CD4-positive, alpha-beta T cell treated with Interleukin-15 for 4 hours (primary cell): ENCODE measurements at places on chromosomes 12 and 14.

DNA sequence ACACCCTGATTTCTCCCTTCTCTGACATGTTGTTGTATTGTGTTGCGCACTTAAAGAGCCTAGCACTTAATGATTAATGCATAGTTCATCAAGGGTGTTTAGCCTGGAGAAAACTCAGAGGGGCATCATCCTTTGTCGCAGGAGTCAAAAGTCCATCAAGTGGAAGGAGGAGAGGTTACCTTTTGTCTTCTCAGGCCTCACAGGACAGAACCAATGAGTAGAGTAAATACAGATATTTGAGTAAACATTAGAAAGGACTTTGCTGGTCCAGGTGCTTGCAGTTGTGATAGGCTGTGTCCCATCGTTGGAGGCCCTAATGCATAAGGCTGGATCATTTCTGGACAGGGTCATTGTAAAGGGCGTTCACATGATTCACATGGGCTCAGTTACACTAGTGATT lies 430.9 kb downstream of the PCNX1 start:
- DNase-seq = no peak

- no peak for DNase-seq
Observed at GRCh38 chr14:79511146-79511545, 700.2 kb downstream of the DIO2 start.

- no peak for DNase-seq
Observed at GRCh38 chr12:3389986-3390385, 101.0 kb upstream of the PRMT8 start.

- DNase-seq = no peak
Observed at GRCh38 chr14:21656980-21657379, 3.3 kb downstream of the OR4E2 start.

GRCh38 chr14:89667983-89668382 lies 250.9 kb upstream of the FOXN3 start:
- no peak for DNase-seq

DNA sequence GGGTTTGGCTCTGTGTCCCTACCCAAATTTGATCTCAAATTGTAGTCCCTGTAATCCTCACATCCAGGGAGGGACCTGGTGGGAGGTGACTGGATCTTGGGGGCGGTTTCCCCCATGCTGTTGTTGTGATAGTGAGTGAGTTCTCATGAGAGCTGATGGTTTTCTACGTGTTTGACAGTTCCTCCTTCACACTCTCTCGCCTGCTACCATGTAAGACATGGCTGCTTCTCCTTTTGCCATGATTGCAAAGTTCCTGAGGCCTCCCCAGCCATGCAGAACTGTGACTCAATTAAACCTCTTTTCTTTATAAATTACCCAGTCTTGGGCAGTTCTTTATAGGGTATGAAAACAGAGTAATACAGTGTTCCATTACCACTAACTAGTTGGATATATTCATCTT lies 10.3 kb upstream of the LRRC23 start:
- no peak for DNase-seq

GRCh38 chr12:118035190-118036041 lies 18.9 kb downstream of the RFC5 start:
- no peak for DNase-seq
